ENCODE measurements at places on chromosomes 4 and X. TPM values are rescaled to one million over a fixed set of nuclear protein-coding genes. Genes with fewer than 3 reads are reported as not detected.
A peak's percentile ranks its signal among the peaks of the same experiment; 100 is the strongest.

Gene ZNF711
- 1.3 TPM for total RNA-seq

Gene LDOC1
- total RNA-seq: 1.8 TPM

Gene HEPH
- not detected for total RNA-seq

Gene SPARCL1
- not detected for total RNA-seq

Gene FOXR2
- total RNA-seq: not detected

- no peak for DNase-seq
These were observed 13.2 kb upstream of the PGRMC1 start for GRCh38 chrX:119222932-119223331.

DNA sequence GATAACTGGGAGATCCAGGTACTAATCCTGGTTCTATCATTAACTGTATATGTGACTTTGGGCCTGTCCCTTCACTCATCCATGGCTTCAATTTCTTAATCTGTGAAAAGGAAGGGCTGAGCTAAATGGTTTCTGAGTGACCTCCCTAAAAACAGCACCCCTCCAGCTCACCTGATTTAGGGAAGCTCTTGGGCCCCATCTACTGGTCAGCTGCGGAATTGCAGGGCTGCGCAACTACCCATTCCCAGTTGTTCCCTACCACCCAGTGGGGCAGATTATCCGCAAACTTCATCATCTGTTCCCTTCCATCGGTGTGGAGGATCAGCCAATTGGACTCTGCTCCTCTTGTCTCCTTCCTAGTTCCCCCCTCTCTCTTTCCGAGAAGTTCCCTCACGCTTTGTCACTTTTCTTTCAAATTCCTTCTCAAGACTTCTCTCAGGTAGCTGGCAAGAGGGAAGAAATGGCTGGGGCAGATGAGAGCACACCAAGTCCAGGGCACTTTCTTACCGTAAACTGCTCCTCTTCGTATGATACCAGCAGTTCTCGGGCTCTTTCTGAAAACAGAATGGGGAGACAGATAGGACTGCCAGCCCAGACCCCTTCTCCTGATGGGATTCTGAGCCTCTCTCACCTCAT, 5.8 kb downstream of the LAS1L start:
- DNase-seq: peak; percentile 19

DNA sequence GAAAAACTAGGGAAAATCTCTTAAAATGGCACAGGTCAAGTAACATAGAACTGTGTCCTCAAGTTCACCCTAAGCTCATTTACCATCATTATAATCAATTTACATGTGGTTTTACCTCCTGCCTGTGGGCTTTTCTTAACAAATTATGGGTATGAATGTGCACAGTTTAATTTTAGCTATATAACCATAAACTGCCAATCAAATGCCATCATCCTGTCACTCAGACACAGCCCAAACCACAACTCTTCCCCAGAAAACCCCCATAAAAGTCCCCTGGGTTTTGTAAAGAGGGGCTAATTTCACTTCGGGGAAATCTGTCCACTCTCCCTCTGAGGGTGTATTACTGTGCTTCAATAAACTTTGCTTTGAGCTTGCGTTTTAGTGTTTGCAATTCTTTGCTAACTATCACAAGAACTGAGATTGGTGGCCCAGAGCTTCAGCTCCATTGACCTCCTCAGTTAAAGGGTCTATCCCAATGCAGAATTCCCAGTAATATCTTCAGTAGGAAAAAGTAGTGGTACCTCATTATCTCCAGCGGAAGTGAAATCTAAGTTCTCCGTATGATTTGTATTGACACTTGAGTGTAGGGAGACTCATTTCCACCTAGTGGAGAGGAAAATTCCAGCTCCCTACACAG, 394.6 kb downstream of the SPOCK3 start:
- DNase-seq: no peak

GRCh38 chr4:122652379-122652778, 31.5 kb upstream of the IL21 start:
- peak; percentile 48 for DNase-seq

GRCh38 chr4:30763321-30763727, 43.2 kb downstream of the PCDH7 start:
- no peak for DNase-seq

- DNase-seq: no peak
These were observed 4.9 kb downstream of the CDKN2AIP start for GRCh38 chr4:183449193-183449882.

GRCh38 chrX:15349046-15349445, 13.7 kb upstream of the PIGA start:
- no peak for DNase-seq

GRCh38 chr4:109375778-109376414, 57.7 kb upstream of the SEC24B start:
- DNase-seq: no peak

GRCh38 chr4:188175288-188175687, 36.0 kb downstream of the TRIML1 start:
- no peak for DNase-seq

DNA sequence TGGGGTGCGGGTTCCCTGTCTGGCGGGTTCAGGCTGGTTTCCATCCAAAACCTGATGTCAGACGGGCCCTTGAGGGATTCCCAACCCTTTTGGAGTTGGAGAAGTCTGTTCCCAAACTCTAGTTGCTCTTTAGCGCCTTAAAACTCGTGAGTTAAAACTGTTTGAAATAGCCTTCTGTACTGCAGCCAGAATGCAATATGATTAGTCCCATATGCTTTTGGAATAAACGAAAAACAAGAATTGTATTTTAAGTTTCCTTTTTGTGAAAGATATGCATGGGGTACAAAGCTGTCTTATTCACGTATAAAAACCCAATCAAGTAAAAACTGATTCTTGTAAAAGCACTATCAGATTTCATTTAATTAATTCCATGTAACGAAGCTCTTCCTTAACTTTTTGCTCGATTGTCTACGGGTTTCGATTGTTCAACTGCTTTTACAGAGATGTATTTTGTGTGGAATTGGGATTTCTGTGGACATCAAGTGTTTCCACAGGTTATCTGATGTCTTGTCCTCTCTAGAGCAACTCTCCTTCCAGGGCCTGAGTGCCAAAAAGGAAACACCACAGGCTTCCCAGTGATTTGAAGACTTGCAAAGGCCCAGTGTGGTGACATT, 49.5 kb downstream of the CLDN34 start:
- no peak for DNase-seq

GRCh38 chr4:113968473-113968872, 11.0 kb downstream of the ARSJ start:
- no peak for DNase-seq

- DNase-seq: no peak
These were observed 12.9 kb upstream of the C4orf54 start for GRCh38 chr4:99670409-99671073.

- DNase-seq: no peak
These were observed 5.2 kb downstream of the NKX3-2 start for GRCh38 chr4:13539047-13539618.

DNA sequence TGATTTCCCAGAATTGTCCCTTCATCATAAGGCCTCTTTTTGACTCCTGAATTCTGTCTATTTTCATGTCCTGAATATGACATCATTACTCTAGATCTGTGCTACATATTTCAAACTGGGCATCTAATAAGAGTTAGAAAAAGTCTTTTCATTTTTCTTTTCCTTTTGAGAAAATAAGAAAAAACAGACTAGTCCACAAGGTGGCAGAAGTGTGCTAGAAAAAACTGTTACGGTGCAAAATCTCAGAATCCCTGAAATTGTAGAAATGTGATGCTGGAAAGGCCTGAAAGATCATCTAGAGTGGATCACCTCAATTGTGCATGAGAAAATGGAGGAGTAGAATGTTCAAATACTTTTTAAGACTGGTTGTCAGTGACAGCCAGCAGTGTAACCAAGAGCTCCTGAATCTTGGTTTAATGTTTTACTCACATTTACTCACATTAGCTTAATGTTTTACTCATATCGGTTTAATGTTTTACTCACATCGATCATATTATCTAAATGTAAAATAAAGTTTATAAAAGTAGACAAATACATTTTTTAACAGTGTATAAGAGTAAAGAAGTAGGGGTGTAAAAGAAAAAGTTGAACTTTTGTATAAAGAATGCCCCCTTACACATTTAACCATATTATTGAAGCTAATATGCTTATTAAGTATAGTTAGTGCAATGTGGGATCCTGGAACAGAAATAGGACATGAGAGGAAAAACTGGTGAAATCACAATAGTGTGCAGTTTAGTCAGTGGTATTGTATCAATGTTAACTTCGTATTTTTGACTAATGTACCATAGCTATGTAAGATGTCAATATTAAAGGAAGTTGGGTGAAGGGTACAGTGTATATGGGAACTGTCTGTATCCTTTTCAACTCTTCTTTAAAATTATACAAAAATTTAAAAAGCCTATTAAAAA, 15.2 kb downstream of the ASB11 start:
- no peak for DNase-seq

DNA sequence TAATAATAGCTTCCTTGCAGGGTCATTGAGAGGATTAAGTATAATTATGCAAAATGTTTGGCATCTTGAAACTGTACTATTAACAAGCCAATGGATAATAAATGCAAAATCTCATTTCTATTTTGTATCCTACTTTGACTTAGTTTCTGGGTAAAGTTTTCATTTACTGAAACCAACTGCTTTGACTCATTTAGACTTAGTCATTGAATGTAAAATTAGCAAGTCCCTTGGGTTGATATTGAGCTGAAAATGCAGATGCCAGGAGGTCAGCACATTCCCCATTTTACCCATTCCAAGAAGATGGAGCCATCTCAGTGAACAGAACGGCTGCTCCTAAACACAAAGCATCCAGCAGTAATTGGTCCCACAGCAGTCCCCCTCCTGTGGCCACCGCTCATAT, 74.7 kb upstream of the GATB start:
- DNase-seq: no peak

- DNase-seq: no peak
These were observed 412.2 kb downstream of the PPP3CA start for GRCh38 chr4:100935090-100935489.

- no peak for DNase-seq
These were observed 160.3 kb downstream of the EMCN start for GRCh38 chr4:100357542-100357941.

GRCh38 chrX:13179100-13179499, 134.7 kb upstream of the FAM9C start:
- DNase-seq: no peak

DNA sequence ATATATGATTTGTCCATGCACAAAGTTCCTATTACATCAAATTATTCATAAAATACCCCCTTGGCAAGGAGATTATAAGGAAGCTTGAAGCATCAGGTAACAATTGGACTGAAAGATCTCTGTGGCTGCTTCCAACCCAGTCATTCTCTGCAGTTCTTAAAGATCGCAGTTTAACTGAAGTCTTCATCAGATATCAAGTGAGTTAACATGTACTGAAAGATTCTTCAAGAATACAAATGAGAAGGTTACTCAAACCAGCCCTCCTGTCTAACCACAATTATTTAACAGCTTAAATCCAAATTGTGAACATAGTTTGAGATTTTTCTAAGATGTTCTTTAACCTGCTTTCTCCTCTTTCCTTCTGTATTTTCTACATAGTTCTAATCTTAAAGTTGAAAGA, 56.1 kb downstream of the SLC10A7 start:
- no peak for DNase-seq

DNA sequence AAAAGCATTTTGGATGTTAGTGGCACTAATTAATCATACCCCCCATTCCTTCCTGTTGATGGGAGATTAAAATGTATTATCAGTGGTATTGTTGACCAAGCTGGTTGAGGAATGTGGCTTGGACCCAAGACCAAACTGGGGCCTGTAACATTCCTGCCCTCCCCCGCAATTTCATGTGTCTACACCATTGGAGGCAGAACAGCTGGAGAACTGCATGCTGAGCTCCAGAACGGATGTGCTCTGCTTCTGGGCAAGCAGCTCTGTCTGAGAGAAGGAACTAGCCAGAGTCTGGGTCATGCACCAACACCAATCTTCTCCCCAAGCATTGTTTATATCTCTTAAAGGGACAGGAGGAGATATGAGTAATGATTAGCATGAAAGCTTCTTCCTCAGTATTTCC, 185.5 kb downstream of the CEP135 start:
- DNase-seq: no peak

DNA sequence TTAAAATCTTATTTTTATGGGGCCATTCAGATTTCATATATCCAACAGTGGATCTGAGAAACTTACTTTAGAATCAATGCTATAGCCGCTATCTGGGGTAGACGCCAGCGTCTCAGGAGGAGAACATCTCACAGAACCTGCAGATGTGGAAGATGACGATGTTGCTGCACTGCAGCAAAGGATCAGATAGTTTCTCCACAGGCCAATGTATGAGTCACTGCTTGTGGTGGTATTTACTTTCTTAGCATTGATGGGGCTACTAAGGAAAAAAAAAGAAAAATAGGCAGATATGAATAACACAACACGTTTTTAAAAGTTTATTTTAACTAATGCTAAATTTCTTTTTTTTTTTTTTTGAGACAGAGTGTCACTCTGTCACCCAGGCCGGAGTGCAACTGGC, 85.9 kb downstream of the ZAR1 start:
- no peak for DNase-seq

- no peak for DNase-seq
These were observed at the start of gene ALB for GRCh38 chr4:73404042-73404441. Gene ALB (plus strand): TSS chr4:73404287. CDS start chr4:73404328, 41 bp downstream.

DNA sequence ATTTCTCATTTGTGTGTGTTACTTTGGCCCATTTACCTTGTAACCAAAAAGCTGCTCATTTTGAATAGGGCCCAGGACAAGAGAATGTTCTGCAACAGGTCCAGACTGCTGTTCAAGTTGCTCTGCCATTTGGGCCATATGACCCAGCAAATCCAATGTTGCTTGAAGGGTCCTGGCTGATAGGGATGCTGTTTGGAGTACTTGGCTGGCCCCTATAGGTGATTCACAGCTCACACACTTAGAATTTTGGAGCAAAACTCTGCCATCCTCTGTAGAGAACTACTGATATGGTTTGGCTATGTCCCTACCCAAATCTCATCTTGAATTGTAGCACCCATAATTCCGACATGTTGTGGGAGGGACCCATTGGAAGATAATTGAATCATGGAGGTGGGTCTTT, 131.5 kb downstream of the AASDH start:
- DNase-seq: no peak

- DNase-seq: no peak
These were observed 738.3 kb upstream of the TENM3 start for GRCh38 chr4:181504924-181505323.

DNA sequence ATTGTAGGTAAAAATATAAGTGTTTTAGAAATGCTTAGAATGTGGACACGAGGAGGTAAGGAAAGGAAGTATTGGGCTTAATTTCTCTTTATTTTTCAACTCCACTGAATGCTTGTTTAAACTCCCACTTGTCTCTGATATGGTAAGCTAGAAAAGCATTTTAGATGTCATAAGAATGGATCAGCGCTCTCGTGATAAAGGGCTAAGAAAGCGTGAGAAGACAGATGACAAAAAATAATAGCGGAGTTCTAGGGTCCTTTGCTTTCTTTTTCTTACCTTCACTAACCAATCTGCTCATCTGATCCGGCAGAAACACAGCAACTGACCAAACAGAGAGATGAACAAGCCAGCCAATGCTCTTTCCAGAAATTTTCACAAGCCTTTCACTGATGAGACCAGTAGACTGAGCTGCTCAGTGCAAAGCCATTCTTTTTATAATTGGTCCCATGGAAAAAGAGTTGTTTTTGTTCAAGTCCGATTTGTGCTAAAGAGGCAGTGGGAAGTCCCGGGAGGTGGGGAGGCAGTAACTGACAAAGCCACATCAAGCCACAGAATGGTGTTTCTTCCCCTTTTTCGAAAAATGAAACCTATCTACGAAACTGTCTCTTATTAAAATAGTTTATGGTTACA, at the start of gene TASL:
TSS of gene TASL (minus strand) at position 405 of the 630 bp plus-strand sequence. CDS start 17,411 bp downstream, outside the sequence.
- peak; percentile 40 for DNase-seq

GRCh38 chr4:19309378-19309777, 942.3 kb upstream of the SLIT2 start:
- DNase-seq: no peak

Measured in activated naive CD8-positive, alpha-beta T cell treated with anti-CD3 and anti-CD28 coated beads for 36 hours (primary cell).